Spleen (tissue), 13 donors: ENCODE measurements at places on chromosomes 4 and X. TPM values are rescaled to one million over a fixed set of nuclear protein-coding genes. Genes with fewer than 3 reads are reported as not detected.

- no peak for DNase-seq
These were observed 14.9 kb upstream of the LOC101059915 start for GRCh38 chrX:71652405-71652804.

- no peak for DNase-seq
These were observed 59.6 kb downstream of the USP9X start for GRCh38 chrX:41144873-41145272.

GRCh38 chr4:155705664-155706063 lies 39.0 kb downstream of the GUCY1A1 start:
- no peak for DNase-seq

NHS gene
- 3.1 TPM for total RNA-seq

SMARCA1 gene
- total RNA-seq: 15.5 TPM

PDLIM3 gene
- total RNA-seq: 61.9 TPM
